Right lung (tissue), 10 donors: ENCODE measurements at places on chromosomes 12 and 14. TPM values are rescaled to one million over a fixed set of nuclear protein-coding genes. Genes with fewer than 3 reads are reported as not detected.

DNA sequence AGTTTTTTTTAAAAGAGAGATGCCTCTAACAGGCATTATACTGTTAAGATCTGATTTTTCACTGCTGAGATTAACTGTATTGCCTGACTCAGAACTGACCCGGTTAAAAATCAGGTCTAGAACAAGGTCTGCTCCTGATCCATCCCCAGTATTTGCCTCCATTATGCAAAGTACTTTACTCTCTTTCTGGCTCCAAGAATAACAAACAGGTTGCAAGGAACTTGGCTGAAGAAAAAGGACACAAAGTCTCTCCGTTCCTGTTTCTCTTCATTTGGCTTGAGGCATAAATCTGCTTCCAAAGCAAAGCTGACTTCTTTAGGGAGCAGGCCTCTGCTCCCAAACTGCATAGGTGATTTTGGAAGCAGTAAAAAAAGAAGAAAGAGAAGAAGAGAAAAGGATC is 199.3 kb upstream of the PDZRN4 start:
- no peak for DNase-seq

- DNase-seq = no peak
Observed at GRCh38 chr14:32202491-32202997, 525 bp downstream of the RNU6-8 start.

DNA sequence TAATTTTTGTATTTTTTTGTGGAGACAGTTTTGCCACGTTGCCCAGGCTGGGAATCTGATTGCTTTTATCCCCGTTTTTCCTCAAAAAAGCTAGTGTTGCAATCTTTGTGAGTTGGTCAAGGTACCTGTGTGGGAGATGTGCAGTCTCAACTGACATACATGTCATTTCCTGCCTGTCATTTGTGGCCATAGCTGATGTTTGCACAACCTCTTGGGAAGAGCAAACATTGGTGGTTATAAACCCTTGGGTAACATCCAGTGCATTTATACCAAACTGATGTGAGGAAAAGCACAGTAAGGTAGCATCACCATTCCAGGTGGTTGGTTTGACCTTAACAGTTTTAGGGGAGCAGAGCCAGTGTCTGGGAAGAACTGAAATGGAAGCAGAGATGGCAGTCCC is 54.7 kb downstream of the ATG14 start:
- DNase-seq = no peak

DNA sequence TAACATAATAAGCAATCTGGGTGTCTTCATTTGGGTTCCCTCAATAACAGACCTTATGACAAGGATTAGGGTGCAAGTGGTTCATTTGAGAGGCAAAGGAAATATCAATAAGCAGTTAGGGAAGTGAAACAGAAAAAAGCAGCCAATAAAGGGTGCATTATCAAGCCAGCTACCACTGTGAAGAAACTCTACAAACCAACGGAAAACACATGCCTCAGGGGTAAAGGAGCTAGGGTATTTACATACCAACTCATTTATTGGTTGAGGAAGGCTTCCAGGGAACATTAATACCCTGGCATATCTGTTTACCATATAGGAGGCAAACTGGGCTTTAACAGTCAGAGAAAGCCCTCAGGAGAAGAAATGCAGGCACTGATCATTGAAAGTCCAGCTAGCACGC is 22.7 kb upstream of the IFNG-AS1 start:
- no peak for DNase-seq

- DNase-seq = peak; percentile 23
Observed at GRCh38 chr14:44914849-44915248, 46.9 kb downstream of the KLHL28 start.

GRCh38 chr14:50230401-50230700 is 1.0 kb downstream of the SOS2 start:
- DNase-seq = no peak

DNA sequence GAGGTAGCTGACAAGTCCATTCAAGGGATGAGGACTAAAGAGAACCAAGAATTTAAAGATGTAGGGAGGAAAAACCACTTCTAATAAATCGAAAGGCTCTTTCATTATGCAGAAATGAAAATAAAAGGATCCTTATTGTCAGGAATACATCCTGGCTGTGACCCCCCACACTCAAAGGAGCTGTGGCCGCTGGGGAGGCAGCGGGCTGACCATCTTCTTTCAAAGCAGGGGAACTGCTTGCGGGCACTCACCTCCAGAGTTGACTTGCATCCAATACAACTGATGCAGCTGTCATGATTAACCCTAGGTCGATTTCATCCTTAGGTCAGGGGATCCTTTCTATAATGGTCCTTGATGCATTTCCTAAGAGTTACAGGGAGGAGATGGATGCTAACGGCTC is 35.3 kb downstream of the TRAFD1 start:
- DNase-seq = no peak

- no peak for DNase-seq
Observed at GRCh38 chr14:50791201-50791600, 39.8 kb downstream of the NIN start.

GRCh38 chr12:56928262-56928661 is 5.9 kb downstream of the SDR9C7 start:
- no peak for DNase-seq

DNA sequence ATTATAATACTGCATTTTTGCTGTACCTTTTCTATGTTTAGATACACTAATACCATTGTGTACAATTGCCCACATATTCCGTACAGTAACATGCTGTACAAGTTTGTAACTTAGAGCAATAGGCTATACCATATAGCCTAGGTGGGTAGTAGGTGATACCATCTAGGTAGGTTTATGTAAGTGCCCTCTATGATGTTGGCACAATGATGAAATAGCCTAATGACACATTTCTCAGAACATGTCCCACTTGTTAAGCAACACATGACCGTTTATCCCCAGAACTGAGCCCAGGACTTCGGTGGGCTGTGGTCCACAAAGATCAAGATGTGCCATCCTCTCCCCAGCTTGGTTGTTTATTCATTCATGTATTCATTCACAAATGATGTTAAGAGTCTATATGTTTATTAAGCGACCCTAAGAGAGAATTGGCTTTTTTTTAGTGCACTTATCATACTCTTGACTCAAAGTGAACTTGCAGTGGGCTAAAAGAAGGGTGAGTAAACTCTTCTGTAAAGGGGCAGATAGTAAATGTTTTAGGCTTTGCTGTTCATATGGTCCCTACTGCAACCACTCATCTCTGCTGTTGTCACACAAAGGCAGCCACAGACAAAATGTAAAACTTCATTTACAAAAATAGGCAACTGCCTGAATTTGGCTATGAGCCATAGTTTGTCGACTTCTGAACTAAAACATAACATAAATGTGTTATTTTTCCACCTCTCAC is 110.8 kb downstream of the NDUFA12 start:
- DNase-seq = no peak

GRCh38 chr14:70856851-70857495 is 47.7 kb upstream of the MAP3K9 start:
- DNase-seq = no peak

- no peak for DNase-seq
Observed at GRCh38 chr12:1530592-1531152, 63.7 kb downstream of the FBXL14 start.

GRCh38 chr12:46676797-46677520 is 148.8 kb downstream of the SLC38A4 start:
- no peak for DNase-seq

GRCh38 chr14:97710726-97711125 is 913.5 kb downstream of the VRK1 start:
- no peak for DNase-seq

GRCh38 chr12:122062832-122063693 is 15.5 kb upstream of the MLXIP start:
- peak; percentile 80 for DNase-seq

DNA sequence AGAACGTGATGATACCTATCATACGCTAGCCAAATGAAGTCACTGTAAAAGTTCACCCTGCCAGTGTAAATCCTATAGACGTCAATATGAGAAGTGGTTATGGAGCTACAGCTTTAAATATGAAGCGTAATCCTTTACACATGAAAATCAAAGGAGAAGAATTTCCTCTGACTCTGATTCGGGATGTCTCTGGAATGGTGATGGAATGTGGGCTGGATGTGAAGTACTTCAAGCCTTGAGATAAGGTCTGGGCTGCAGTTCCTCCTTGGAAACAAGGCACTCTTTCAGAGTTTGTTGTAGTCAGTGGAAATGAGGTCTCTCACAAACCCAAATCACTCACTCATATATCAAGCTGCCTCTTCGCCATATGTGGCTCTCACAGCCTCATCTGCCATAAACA is 53.1 kb upstream of the NAP1L1 start:
- no peak for DNase-seq

- no peak for DNase-seq
Observed at GRCh38 chr12:69101505-69101904, 137.9 kb upstream of the CPSF6 start.

DNA sequence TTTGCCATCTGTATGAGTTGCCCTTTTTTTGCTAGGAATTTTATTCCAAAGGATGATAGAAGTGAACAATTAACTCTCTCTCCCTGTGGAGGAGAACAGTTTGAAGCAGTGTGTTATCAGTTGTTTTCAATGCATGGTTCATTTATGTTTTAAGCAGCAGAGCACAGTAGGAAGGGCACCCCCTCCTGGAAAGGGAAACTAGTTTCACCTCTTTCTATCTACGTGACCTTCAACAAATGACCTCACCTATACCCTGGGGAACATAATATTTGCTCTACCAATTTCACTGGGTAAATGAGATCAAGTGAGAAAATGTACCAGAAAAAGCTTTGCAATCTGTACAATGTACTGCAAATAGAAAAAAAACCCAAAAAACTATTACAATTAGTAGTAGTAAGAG is 5.4 kb upstream of the DCP1B start:
- DNase-seq = no peak

- DNase-seq = peak; percentile 75
Observed at GRCh38 chr14:52351233-52352060, 37.3 kb downstream of the PTGER2 start.

DNA sequence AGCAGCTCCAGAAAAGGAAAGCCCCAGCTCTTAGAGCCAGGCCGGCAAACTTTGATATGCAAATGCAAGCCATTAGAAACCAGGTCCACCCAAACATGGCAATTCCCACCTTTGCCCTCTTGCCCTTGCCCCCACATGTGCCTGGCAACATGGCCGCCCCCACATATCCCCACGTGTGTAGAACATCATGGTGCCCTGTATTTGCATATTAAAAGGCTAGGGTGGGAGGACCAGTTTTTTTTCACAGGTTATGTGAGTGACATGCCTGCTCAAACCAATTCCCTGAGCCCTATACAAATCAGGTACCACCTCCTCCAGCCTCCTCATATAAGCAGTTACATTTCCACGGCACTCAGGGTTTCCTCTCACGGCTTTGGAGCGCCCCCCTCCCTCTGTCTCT is 6.1 kb upstream of the ALDH1L2 start:
- DNase-seq = no peak

GRCh38 chr12:42296503-42297109 is 29.3 kb downstream of the ZCRB1 start:
- DNase-seq = no peak

- no peak for DNase-seq
Observed at GRCh38 chr12:39502726-39503125, 59.8 kb upstream of the KIF21A start.

DNA sequence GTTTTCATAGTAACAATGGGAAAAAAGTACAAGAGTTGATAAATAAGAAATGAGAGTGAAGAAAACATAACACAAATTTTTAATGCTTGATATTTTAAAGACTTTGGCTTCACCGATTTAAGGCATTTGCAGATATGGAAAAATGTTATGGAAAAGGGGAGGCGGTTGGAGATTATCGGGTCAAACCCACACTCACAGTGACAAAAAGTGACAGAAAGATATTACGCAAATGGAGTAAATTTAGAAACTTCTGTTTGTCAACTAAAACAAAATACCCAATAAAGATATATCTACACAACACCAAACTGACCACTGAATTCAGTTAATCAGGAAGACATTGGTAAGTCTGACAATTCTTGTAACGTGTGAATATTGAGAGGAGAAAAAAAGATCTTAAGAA is 2.5 kb downstream of the PPP1R12A start:
- no peak for DNase-seq

DNA sequence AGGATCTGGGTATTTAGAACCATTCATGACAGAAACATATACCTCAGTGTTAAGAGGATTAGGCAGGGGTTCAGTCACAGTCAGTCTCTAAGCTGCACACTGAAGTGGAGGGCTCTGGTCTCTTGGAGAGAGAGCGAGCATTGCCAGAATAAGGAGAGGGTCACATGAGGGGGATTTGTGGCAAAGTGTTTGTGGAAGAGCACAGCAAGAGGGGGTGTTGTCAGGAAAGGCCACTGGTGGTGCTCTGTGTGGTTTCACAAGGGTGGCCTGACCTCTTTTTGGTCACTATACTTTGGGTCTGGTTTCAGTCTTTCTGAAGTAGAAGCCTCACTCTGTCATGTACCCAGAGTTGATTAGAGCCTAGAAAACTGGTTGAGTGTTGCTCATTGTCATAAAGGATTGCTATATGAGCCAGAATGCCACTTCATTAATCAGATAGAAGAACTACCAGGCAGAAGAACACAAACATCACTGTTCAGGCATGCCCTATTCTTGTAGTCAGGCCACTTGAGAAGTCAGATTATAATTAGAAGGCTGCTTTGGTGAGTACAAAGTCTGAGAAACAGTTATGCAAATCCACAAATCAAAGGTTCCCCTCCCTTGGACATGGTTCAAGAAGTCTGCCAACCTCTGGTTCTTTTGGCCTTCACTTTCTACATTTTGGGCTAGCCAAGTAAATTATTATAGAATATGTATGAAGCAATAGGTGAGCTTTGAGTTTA is 8.4 kb downstream of the TMEM19 start:
- no peak for DNase-seq

DNA sequence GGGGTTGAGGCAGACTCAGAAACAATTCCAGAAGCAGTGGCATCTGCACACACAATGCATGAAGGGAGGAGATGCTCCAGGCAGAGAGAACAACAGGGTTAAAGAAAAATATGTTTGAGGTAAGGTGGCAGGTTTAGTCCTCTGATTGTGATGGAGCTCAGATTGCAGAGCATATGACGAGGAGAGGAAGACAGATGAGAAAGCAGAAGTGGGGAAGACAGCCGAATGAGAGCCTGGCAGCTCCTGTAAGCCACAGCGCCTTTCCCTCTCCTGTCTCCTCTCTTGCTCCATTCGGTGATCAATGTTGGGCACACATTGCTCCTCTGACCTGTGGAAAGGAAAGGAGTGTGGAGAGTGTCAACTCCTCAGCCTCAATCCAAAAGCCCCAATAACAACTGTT is 372.2 kb downstream of the GXYLT1 start:
- DNase-seq = no peak

The SAV1 gene
- polyA plus RNA-seq = 41.3 TPM

The STAC3 gene
- polyA plus RNA-seq = 2.9 TPM

The IQSEC3 gene
- 6.0 TPM for polyA plus RNA-seq

The TAS2R14 gene
- polyA plus RNA-seq = 6.0 TPM

The PPP4R4 gene
- polyA plus RNA-seq = 0.54 TPM

The SMIM41 gene
- 8.0 TPM for polyA plus RNA-seq

The TAS2R8 gene
- not detected for polyA plus RNA-seq

The PIANP gene
- polyA plus RNA-seq = 5.4 TPM

The PTGER2 gene
- 3.9 TPM for polyA plus RNA-seq

The AMN gene
- polyA plus RNA-seq = 0.35 TPM
